ENCODE measurements at places on chromosomes 6 and 20. TPM values are rescaled to one million over a fixed set of nuclear protein-coding genes. Genes with fewer than 3 reads are reported as not detected.

GRCh38 chr6:62714112-62714511, 428.1 kb upstream of the KHDRBS2 start:
- no peak for DNase-seq

DNA sequence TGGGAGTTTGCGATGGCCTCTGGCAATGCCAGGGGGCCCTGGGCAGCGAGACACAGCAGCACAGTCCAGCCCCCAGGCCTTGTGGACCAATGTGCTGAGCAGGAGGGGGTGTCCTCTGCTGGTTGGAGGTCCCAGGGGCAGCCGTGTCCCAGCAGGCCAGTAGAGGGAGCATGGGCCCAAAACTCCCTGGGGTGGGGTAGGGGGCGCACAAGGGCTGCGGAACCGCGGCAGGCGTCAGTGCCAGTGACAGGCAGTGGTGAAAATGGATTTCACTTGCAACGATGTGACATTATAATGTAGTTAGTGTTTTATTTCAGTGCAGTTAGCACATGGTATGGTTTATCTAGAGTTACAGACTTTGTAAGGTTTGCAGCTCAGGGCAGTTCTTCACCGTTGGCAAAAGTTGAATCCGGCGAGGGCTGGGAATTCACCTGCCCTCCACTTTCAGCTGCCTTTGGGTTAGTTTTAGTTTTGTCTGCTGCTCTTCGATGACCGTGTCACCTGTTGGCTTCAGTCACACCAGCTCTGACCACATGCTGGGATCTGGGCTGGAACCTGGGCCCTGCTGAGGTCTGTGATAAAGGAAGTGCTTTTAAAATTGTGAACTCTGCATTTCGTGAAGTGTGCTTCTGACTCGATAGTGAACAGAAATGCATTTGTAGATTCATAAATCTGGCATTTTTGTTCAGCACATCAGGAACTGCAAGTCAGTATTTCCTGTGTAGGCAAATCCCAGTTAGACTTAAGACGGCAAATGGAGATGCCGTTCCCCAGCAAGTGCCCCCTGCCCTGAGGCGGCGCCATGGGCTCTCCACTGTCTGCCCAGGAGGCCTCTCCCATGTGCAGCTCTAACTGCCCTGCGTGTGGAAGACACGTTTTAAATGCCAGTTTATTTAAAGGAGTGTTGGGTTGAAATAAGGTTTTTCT, 46.8 kb downstream of the PYGB start:
- DNase-seq: peak; percentile 86

DNA sequence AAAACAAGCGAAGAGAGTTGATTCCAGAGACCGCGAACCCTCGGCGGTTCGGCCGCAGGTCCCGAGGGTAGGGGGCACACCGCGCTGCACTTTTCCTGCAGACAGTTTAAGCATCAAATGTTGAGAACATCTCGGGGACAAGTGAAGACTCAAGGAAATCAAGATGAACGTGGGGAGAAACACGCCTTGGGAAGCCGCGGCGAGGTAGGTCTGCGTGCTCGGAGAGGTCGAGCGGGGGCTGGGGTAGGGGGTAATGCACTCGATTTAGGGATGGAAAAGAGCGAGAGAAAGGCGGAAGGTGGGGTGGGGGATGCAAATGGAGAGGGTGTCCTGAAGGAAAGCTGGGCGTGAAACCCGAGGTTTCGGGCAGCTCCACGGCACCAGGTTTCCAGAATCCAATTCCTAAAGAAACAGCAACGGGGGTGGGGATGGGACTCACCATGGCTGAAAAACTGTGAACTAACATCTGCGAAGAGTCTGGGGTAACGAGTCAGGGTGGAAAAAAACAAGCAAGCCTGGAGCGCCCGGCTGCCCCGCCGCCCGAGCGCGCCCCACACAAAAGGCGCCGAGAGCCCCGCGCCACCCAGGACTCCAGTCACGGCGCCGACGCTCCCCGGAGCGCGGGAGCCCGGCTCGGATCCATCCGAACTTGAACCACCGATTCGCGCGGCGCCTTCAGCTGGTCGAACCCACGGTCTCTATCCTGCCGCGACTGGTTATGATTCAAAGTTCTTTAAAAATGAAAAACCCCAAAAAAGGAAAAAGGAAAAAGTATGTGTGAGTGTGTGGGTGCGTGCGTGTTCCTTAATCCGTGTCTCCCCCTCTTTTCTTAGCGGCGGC, 3.5 kb downstream of the TFAP2A start:
- DNase-seq: no peak

DNA sequence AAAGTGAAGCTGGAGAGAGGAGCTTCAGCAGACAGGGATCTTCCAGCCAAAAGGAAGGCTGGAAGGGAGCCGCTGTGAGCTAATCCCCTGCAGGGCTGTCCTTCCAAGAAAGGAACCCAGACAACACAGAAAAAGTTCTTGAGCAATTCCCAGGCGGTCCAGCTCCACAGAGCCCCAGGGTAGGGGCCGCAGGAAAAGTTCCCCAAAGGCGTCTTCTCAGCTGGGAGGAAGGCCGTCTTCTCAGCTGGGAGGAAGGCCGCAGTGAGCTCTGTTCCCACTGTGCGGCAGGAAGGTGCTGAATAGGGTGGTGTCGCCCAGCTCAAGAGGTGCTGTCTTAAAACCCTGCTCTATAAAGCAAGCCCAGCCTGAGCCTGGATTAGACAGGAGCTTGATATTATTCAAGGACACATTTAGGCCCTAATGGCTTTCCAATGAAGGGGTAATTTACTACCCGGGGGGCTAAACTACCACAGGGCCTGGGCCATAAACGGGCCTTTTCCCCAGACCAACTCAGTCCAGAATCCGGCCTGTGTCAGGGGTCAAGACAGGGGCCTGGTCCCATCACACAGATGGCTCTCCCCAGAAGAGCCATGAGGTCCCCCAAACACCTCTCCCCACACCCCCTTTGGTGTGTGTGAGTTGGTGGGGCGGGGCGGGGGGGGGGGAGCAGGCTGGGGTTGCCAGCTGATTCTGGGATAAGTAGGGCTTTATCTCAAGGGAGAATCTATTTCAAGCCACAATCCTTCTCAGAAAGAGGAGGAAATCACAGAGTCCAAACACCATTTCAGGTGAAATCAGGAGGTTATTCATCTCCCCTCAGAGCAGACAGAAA, 103.6 kb downstream of the NOL4L start:
- no peak for DNase-seq

DNA sequence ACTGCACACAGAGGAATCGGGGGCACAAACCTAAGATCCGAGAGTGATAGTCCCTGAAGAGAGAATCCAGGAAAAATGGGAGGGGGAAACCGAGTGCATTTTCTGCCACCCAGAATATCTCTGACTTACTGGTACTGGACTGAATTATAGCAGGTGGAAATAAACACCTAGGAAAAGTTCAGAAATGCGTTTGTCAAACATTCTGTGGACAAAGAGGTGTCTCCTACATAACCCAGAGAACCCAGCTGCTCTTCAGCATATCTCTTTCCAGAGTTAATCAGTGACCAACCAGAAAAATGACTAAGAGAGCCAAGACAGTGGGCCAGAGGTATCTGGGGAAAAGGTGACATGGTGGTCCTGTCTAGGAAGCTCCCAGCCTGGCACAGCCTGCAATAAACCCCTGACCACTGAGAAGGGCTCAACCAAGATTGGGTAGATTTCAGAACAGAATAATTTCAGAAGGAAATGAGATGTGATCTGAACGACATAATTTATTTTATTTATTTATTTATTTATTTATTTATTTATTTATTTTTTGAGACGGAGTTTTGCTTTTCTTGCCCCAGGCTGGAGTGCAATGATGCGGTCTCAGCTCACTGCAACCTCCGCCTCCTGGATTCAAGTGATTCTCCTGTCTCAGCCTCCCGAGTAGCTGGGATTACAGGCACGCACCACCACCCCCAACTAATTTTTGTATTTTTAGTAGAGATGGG, 6.0 kb upstream of the VNN1 start:
- DNase-seq: no peak

DNA sequence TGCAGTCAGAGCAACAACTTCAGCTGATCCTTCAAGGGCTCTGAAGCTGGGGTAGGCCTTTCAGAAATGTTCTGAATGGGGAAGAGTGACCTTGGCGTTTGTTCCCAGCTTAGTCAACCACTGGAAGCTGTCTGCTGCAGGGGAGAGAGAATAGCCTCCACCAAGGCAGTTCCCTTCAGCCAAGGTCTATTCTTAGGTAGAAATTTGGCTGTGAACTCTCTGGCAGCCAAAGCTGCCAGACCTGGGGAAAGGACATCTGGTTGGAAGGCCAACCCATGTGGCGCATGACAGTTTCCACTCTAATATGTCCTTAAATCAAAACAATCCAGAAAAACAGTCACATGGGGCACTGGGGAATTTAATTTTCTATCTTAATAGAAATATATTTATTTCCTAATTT, 60.1 kb downstream of the FBXO5 start:
- no peak for DNase-seq

DNA sequence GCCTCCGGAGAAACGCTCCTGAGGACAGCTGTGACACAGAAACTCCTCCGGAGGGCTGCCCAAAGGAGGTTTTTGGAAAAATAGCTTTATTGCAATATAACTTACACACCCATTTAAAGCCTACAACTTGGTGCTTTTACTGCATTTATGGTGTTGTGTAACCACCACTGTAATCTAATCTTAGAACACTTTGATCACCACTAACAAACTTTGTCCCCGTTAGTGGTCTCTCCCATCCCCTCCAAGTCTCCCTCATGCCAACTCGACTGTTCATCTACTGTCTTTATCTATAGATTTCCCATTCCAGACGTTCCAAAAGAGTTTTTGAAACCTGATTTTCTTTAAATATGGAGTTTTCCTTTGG, 62.8 kb downstream of the SYNJ2 start:
- DNase-seq: no peak

GRCh38 chr20:49397525-49397924, 84.9 kb downstream of the KCNB1 start:
- DNase-seq: no peak

DNA sequence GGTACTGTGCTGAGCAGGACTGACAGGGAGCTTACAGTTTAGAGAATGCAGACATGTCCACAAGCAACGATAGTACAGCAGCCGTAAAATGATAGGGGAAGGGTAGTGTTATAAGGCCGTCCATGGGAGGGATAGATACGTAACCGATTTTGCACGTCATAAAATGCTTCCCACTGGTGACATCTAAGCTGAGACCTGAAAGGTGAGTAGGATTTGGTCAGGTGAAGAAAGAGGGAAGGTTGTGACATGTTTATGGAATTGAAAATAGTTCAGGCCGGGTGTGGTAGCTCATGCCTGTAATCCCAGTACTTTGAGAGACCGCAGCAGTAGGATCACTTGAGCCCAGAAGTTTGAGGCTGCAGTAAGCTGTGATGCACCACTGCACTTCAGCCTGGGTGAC, 25.6 kb downstream of the SNX9 start:
- no peak for DNase-seq

GRCh38 chr6:320351-321157, 28.3 kb downstream of the DUSP22 start:
- no peak for DNase-seq

DNA sequence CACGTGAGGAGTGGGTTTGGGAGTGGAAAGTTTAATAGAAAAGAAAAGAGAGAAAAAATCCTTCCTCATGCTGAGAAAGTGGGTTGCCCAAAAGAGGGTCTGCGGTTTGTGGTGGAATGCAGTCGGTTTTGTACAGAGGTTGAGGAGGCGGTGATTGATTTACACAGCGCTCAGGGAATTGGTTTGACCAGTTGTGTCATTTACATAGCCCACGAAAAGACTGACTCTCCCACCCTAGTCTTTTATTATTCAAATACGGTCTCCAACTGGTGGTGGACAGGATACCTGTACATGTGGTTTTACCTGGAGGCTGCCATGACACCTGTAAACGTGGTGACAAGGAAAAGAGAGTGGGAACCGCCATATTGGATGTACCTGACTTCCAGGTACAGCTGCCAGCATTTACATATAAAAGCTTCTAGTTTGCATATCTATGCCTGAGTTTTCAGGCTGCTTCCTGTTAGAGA, 42.1 kb downstream of the HLA-DPB1 start:
- DNase-seq: no peak

DNA sequence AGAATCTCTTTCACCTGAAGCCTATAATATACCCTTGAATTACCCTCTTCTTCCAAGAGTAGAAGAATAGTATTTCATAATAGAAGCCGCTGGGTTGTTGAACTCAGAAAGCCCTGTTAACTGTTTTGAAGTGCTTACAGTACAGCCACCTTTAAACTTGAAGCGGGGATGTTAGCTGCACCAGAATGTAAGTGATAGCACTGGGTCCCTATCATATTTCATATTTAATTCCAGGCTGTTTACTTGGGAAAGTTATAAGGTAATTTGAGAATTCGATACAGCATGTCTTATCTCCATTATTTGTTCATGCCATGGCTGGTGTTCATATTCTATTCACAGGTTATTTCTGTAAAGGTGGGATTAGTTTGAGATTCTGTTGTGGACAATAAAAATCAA, 63.5 kb upstream of the VSTM2L start:
- no peak for DNase-seq

DNA sequence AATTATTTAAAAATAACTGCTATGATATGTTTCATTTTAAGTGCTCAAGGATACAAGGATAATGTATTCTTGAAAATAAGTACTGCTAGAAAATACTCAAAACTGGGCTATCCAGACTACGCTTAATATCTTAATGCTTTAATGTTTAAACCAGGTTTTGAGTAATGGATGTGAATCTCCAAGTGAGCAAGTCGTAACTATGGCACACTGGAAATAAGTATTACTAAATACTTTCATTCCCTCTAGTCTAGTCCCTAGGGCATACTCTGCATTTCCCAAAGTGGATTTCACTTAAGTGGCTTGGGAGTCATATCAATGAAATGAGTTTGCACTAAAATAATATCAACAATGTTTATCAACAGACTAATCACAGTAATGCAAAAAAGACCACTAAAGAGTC, 48.1 kb downstream of the HMGCLL1 start:
- DNase-seq: no peak

GRCh38 chr6:142326540-142326939, 24.7 kb downstream of the ADGRG6 start:
- DNase-seq: no peak

GRCh38 chr6:16045238-16045637, 83.6 kb upstream of the MYLIP start:
- no peak for DNase-seq

GRCh38 chr20:57312138-57312537, 17.5 kb upstream of the SPO11 start:
- DNase-seq: no peak

GRCh38 chr20:8492173-8492572, 360.1 kb downstream of the PLCB1 start:
- no peak for DNase-seq

GRCh38 chr6:153208706-153209105, 77.6 kb upstream of the RGS17 start:
- no peak for DNase-seq

The TP53TG5 gene
- total RNA-seq: not detected

The PTGIS gene
- not detected for total RNA-seq

The SRSF12 gene
- total RNA-seq: 0.81 TPM

The HLA-DQB1 gene
- 2.7 TPM for total RNA-seq

The PNLDC1 gene
- not detected for total RNA-seq

The SLC17A2 gene
- total RNA-seq: not detected

The ADGRG6 gene
- total RNA-seq: 57.1 TPM

The DDRGK1 gene
- 30.2 TPM for total RNA-seq

Measured in hematopoietic multipotent progenitor cell (in vitro differentiated cells).